ENCODE measurements at places on chromosomes 3 and 15. TPM values are rescaled to one million over a fixed set of nuclear protein-coding genes. Genes with fewer than 3 reads are reported as not detected.

DNA sequence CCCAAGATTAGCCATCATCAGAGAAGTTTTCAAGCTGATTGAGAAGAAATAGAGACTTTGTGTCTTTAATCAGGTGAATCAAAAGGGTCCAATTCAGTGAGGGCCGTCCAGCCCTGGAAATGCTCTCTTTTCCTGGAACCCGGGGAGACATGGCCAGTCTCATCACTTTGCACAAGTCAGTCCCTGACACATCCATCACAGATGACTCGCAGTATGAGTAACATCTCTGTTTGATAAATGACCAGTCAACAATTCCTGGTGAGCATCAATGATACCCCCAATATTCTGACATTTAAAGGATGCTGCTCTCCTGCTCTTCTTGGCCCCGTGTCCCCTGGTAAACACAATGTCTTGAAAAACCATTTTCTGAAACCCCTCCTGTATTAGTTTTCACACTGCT, 26.7 kb downstream of the C3orf20 start:
- H3K4me3 ChIP-seq: no peak overlapping the region
- no peaks in the 10 kb centered on the region for H3K4me1 ChIP-seq

- H3K27me3 ChIP-seq: no peaks in the 10 kb centered on the region
- no peak overlapping the region for H3K27ac ChIP-seq
- no peak overlapping the region for H3K4me3 ChIP-seq
- DNase-seq: no peak
These were observed 700.5 kb upstream of the NAALADL2 start for GRCh38 chr3:174158674-174159073.

- H3K27ac ChIP-seq: no peak overlapping the region
- H3K4me3 ChIP-seq: no peak overlapping the region
- H3K36me3 ChIP-seq: peaks cover 21% of the 10 kb centered on the region
- H3K27me3 ChIP-seq: no peaks in the 10 kb centered on the region
These were observed 9.4 kb downstream of the HACL1 start for GRCh38 chr3:15591928-15592327.

GRCh38 chr3:128844502-128844901, 34.9 kb upstream of the ACAD9 start:
- DNase-seq: no peak
- peaks cover 14% of the 10 kb centered on the region for H3K4me1 ChIP-seq
- H3K36me3 ChIP-seq: no peaks in the 10 kb centered on the region
- no peak overlapping the region for H3K4me3 ChIP-seq
- no peak overlapping the region for H3K27ac ChIP-seq

Gene TMOD2
- polyA plus RNA-seq: 1.4 TPM

Gene MITF
- polyA plus RNA-seq: not detected
